ENCODE measurements at places on chromosomes 11 and 22.

DNA sequence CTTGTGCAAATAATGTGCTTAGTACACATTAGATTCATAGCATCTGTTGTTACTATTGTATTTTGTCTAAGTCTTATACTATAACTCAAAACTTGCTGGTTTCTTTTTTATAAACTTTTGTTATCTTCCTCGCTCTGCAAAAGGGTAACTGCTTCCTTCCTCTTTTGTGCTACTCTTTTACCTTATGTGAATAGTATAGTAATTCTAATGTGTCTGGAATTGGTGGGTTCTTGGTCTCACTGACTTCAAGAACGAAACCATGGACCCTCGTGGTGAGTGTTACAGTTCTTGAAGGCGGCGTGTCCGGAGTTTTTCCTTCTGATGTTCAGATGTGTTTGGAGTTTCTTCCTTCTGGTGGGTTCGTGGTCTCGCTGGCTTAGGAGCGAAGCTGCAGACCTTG, 563.1 kb upstream of the LUZP2 start:
- DNase-seq: no peak

GRCh38 chr11:66782726-66783125, 53.7 kb upstream of the SPTBN2 start:
- no peak for DNase-seq

DNA sequence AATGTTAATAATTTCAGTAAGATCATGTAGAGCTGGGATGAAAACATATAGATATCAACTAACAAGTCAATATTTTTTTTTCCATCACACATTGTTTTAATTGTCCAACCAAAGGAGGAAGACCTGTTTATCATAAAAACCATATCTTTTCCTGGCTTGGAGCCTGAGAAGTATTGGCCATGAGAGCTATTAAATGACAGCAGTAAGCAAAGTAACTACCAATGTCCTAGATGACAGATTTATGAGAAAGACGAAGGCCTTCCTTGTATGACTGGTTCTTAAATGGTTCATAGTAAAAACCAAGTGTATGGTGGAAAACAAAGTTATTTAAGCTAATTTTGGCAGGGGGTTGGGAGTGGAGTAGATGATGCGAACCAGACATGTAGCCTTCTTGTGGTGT, 1147.1 kb upstream of the TENM4 start:
- DNase-seq: no peak

DNA sequence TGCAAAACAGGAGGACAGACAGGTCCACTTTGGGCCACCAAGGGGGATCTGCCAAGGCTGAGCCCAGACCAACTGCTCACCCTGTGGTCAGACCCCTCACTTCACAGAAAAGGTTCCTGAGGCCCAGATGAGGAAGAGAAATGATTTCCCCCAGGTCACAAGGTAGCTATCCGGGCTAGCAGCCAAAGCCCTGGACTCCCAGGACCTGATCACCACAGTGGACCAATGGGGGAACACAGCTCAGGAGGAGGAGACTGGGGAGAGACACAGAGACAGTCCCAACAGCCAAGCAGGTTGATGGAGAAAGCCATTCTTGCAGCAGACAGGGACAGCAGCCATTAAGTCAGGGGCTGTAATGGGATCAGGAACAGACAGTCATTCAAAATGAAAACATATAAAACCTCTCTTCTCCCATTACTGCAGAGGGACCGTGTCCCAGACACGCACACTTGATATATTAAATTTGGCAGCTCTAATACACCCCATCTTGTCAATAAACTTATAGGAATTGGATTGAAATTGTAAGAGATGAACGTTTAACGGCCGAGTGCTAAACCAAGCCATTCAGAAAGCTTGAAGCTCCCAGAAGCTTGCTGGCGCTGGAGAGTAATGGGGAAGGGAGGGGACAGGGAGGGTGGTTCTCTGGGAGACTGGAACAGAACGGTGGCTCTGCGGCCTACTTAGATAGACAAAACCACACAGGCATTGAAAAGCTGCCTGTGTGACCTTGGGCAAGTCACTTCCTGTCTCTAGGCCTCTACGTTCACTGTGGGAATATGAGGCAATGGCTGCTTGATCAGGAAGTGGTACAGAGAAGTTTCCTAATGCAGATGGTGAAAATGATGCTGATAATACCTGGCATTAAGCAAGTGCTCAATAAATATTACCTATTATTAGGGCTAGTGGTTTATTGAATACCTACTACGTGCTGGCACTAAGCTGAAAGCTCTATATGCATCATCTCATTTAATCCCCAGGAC, 16.0 kb downstream of the ZMAT5 start:
- DNase-seq: no peak

GRCh38 chr11:12224537-12224893, 114.1 kb downstream of the MICAL2 start:
- peak; percentile 91 for DNase-seq

GRCh38 chr22:42428025-42428424, 4.2 kb downstream of the NFAM1 start:
- DNase-seq: no peak

DNA sequence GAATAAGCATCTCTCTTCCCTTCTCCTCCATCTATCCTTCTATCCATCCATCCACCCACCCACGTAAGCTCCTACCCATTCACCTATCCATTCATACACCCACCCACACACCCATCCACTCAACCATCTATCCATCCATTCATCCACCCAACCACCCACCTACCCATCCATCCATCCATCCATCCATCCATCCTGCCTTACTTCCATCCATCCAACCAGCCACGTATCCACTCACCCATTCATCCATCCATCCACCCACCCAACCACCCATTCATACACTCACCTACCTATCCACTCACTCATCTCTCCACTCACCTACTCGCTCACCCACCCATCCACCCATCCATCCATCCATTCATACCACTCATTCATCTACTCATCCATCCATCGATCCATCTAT, 13.2 kb downstream of the TNNT3 start:
- DNase-seq: no peak

DNA sequence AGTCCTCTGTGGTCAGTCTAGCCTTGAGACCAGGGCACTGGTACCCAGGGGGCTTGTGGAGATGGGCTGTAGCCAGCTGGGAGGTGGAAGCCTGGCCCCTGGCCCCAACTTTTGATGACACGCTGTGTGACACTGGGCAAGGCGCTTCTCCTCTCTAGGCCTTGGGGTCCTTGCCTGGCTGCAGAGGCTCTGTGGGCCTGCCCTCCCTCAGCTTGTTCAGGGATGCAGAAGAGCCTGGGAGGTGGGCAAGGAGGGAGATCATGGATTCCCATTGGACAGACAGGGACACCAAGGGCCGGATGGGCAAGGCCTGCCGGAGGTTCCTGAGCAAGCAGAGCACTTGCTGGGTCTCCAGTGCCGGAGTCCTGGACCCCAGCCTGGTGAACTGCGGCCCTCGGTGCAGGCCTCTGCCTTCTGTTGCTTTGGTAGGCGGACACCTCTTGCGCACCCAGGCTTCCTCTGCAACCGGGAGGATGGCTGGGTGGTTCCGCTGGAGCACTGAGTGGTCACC, 1.3 kb upstream of the PPP2R5B start:
- DNase-seq: no peak

DNA sequence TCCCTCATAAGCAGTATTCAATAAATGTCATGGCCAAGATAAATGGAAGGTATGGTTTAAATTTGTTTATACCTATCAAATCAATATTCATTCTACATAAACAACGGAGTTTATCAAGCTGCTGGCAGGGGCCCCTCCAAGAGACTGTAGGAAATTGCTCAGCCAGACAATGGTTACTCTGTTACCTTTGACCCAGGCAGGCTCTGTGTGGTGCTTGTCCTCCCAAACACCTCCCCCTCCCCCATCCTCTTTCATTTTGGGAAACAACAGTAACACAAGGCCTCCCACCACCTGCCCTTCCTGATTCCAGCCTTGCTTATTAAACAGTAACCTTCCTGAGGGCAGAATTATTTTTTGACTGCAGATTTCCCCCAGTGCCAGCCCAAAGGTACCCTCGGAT, 10.5 kb upstream of the ZBTB16 start:
- DNase-seq: no peak

- DNase-seq: no peak
Measured at GRCh38 chr11:3823303-3823702, 14.9 kb downstream of the PGAP2 start.

DNA sequence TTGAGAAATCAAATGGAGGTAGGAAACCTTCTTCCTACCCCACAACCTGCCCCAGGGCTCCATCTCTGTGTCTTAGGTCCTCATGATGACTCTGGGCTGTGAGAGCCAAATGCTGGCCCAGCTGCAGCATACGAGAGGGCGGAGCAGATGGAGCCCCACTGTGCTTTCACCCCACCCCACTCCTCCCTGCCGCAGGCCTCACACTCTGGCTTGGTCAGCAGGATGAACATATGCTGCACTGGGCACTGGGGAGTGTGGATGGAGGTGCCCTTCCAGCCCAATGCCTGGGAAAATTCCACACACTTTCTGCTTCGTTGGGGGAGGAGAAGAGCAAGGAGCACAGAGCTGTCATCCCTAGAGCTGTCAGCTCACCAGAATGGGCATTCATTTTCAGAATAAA, 271.6 kb upstream of the CADM1 start:
- DNase-seq: no peak

DNA sequence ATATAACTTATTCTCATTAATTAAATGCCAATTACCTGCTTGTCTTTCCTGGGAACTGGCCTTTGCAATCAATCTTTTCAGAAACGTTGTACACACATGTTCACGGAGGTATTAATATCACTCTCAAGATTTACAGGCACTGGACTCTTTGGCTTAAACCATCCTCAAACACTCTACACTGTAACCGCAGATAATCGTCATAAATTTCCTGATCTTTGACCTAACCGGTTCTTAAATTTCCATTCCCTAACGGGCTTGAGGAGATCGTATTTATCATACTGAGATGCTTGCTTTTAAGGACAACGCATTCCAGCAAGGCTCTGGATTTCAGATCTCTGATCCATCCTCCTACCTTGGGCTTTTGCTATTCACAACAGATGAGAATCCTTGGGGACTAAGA, 72.8 kb downstream of the ARL14EP start:
- DNase-seq: no peak

DNA sequence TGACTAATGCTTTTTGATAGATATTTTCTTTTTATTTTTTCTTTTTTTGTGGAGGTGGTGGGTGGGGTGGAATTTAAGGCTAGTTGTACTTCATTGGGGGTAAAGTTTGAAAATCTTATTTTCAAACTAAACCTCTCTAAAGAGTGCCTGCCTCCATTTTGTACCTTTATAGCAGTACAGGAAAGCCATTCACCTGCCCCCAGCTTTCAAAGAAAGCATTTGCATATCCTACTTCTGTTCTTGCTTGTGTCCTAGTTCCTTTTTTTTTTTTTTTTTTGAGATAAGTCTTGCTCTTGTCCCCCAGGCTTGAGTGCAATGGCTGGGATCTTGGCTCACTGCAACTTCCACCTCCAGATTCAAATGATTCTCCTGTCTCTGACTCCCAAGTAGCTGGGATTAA, 766.2 kb upstream of the LRRC4C start:
- DNase-seq: no peak

GRCh38 chr22:49910229-49911155, 7.7 kb downstream of the ALG12 start:
- no peak for DNase-seq

DNA sequence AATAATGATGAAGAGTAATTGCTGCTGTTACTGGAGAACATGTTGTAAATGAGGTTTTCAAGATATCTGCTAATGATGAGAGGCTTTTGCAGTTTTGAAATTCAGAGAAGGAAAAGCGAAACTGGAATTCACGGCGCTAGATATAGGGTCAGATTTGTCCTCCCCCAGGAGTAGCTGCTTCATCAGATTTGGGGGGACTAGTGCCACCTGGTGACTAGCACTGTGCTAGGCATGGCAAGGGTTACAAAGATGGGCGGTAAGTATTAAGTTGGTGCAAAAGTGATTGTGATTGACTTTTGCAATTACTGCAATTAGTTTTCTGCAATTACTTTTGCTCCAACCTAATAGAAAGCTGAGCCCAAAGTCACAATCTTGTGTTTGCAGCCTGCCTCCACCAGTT, 879.9 kb upstream of the TENM4 start:
- DNase-seq: no peak

DNA sequence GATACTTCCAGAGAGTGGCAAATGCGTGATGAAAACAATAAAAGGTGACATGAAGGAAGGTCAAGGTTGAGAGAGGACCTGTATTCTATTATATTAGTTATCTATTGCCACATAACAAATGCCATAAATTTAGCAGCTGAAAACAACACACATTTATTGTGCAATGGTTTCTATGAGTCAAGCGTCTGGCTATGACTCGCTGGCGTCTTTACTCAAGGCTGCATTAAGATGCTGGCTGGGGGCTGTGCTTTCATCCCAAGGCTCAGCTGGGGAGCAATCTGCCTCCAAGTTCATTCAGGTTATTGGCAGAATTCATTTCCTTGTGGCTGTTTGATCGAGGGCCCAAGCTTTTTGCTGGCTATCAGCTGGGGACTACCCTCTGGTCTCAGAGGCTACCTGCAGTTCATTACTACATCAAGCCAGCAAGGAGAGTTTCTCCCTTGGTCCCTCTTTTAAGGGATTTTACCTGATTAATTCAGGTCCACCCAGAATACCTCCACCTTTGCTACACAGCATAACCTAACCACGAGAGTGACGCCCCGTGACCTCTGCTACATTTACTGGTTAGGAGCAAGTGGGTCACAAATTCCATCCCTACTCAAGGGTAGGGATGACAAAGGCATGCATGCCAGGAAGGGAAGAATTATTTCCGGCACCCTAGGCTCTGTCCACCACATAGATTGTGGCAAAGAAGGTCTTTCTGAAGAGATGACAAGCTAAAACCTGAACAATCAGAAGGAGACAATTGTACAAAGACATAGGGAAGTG, 549.1 kb downstream of the MN1 start:
- no peak for DNase-seq

DNA sequence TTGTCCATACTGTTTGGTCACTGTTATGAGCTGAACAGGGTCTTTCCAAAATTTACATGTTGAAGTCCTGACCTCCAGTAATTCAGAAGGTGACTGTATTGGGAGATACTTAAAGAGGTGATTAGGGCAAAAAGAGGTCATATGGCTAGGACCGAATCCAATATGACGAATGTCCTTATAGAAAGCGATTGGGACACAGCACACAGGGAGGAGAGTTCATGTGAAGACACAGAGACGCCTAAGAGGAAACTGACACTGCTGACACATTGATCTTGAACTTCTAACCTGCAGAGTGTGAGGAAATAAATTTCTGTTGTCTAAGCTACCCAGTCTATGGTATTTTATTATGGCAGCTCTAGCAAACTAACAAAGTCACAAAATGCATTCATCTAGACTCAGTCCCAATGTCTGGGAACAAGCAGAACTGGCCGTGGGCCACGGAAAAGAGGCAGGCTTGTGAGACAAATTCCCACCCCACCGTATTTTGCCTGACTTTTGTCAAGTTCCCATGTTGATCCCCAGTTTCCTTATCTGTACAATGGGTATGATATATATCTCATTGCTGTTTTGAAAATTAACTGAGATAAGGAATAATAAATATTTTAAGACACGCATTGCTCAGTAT, 295.0 kb downstream of the NTM start:
- no peak for DNase-seq

GRCh38 chr11:103254123-103254522, 144.9 kb downstream of the DYNC2H1 start:
- no peak for DNase-seq

DNA sequence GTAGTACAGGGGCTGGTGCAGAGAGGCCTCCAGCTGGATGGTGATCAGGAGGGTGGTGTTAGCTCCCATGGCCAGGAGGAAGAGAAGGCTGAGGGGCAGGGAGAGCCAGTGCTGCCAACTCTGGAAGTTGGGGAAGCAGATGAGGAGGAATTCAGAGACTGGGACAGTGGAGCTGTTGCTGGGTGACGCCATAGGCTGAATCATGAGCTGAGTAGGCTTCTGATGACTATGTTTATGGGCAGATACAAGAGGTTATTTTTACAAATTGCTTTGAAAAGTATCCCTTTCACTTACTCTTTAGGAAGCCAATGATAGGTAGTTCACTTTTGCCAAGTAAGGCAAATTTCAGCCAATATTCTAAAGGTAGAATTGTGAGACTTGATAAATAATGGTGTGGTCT, 3.1 kb downstream of the OR56A1 start:
- DNase-seq: no peak
